ENCODE measurements at places on chromosomes 7 and 10.

DNA sequence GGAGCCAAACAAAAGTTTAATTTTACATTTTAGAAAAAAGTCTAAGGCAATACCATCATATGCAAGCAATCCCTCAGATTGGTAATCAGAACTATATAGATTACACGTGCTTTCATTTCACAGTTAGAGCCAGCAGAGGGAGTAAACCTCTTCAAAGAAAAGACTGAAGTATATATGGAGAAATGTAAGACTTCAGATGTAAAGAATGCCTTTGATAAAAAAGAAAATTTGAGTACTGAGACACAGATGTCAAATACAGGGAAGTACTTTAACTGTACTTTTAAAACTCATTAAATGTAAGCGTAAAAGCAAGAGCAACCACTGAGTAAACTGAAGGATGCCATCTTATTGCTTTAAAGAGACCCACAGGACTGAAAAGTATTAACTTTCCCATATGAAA, 101.4 kb upstream of the FAM133B start:
- no peak for DNase-seq

DNA sequence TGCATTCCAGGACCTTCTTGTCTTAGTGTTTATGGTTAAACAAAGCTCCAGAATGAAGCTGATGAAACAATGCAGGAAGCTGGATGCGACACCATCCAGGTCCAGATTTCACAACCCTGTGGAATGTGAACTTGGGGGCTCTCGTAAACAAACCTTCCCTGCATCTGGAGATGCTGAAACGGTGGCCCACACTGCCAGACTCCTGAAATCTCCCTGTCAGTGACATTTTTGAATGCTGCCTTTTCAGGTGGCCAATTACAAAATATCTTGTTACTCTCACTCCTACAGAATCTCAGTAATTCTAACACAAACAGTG, 18.8 kb downstream of the VIPR2 start:
- DNase-seq, result no peak

DNA sequence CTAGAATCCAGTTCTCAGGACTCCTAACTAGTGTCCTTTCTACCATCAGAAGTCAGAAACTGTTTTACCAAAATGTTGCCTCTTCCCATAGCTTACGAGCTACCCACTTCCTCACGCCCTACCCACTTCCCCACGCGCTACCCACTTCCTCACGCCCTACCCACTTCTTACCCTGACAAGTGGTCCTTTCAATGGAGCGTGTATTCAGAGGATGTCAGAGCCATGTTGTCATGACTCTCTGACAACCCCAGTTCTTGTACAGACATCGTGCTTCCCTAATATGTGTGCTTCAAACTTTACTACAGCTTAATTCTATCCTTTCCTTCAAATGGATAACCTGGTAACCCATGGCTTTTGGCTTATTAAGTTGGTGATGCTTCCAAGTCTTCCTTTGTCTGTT, 84.8 kb upstream of the PHF14 start:
- DNase-seq, result no peak

GRCh38 chr7:21261627-21262594, 166.0 kb upstream of the SP4 start:
- DNase-seq, result peak; percentile 32

DNA sequence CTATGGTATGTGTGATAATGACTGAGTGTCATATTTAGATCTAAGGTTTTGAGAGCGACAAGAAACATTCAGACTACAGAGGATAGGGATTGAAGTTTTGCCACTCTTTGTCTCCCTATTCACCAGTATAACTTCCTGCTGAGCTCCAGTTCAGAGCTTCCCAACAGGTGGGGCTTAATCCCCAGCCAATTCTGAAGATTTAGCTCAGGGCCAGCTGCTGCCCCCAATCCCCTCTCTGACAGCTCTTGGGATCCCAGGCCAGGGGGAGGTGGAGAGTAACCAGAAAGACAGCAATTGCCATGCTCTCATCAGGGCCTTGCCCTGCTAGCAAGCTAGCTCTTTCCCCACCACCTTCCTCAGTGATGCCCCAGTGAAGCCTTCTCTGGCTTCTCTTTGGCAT, 57.8 kb downstream of the TRIL start:
- no peak for DNase-seq

DNA sequence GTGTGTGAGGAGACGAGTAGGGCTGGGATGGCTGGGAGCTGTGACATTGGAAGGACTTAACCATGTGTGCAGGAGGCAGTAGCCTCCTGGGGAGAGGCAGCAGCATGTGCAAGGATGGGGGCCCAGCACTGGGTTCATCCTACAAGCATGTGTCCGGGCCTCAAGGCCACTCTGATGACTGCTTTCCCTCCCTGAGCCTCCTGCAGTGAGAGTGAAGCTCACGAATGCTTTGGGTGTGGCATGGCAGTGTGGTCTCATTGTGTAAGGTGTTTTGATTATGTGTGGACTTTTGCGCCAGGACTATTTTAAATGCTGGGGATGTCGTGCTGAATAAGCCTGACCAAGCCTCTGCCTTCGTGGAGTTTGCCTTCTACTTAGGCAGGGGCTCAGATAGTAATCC, 122.0 kb upstream of the INSYN2A start:
- DNase-seq, result no peak

DNA sequence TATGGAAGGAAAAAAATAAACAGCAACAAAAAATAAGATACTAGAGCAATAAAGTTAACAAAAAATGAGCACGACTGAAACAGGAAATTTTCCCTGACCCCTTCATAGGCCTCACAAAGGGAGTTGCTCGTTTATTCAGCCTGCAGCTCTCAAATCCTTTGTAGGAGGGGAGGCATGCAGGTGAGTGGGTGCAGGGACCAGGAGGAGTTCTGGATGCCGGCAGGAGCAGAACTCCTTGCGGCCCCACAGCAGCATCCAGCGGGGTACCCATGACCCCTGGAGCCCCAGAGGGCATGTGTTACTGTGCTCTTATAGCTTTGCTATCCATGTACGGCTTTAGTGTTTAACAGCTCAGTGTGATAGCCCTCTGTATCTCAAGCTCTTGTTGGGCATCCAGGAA, 5.8 kb downstream of the TAS2R39 start:
- no peak for DNase-seq

- DNase-seq, result no peak
Observed at GRCh38 chr7:32153006-32153405, 82.8 kb upstream of the PDE1C start.

DNA sequence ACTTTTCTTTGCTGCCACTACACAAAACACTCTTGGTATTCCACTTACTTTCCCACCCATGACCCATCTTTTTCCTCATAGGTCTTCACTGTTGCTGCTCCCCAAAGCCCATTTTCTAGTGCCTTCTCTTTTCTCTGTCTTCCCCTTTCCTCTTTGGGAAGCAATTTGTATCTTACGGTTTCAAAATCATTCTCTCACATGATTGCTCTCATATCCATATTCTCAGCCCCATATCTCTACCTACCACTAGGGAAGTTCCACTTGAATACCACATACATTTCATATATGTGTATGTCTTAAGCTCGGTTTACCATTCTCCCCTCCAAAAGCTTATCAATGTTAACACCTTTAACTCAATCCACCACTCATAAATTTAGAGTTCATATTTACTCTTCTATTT, 3.2 kb upstream of the UBE2D1 start:
- no peak for DNase-seq
